ENCODE measurements at places on chromosomes 2 and 18. TPM values are rescaled to one million over a fixed set of nuclear protein-coding genes. Genes with fewer than 3 reads are reported as not detected.

- no peak for DNase-seq
Observed at GRCh38 chr2:63817382-63817781, 24.3 kb upstream of the UGP2 start.

DNA sequence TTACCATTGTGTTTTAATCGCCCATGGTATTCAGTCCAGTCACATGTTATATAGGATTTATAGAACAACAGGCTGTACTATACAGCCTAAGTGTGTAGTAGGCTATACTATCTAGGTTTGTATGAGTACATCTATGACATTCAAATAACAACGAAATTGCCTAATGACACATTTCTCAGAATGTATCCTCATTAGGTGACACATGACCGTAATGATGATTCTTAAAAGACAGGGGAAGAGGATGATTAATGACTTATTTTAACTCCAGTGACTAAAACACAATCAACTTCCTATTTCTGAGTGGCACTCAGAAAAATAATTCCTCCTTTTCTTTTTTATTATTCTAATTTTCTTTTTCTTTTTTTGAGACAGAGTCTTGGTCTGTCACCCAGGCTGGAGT lies 63.0 kb upstream of the ACSL3 start:
- DNase-seq: no peak

DNA sequence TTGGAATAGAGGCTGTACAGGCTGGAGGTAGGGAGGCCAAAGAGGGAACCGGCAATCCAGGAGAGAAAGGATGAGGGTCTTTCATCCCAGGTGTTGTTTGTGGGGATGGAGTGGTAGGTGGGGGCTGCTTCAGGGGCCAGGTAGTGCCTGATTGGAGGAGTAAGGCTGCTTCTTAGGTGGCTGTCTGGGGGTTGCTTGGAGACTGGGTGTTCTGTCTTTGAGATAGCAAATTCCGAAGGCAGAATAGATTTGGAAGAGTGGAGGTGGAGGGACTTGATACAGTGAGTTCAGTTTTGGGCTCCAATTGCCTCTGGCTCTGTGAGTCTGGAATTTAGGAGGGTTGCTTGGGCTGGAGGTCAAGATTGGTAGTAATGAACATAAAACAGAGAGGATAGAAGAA lies 5.9 kb downstream of the ZNF532 start:
- DNase-seq: no peak

DNA sequence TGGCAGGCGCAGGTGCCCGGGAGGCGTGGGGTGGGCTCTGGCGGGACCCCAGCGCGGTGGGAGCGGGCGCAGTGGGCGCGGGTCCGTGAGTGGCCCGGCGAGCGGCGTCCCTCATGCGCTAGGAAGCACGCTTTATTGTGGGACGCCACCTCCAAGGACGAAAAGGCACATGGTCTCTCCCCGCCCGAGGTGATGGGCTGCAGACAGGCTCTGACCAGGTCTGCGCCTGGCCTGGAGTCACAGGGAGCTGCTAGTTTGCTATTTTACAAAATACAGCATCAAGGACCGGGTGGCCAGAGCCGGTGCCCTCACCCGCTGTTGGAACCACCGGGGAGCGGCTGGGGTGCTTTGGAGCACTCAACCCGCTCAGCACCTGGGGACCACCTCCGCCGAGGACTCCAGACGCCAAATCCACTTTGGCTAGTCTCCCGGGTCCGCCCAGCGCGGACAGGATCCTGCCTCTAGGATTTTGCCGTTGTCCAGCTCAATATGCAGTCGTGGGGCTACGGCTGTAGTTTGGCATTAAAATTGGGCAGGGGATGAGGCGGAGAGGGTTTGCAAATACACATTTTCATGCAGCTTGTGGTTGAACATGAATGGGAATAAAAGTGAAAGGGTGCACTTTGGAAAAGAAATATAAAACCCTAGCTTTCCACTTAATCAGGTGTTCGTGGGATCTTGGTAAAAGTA lies 65.4 kb downstream of the LRRFIP1 start:
- peak; percentile 32 for DNase-seq

DNA sequence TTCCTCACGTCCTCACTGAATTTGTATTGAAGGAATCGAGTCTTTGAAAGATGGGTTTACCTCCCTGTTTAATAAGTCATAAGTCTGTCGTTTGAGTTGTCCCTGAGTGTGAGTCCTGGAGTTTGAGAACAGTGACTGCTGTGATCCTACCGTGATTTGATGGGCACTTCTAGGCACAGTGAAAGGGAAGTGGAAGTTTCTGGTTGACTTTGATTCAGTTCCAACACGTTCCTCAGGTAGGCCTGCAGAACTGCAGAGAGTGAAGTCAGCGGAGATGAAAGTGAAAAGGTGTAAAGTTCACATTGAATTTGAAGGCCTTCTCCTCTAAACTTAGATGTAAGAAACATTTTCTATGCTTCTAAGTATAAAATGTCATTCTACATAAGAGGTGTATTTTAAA lies 52.9 kb upstream of the ACKR3 start:
- DNase-seq: no peak

GRCh38 chr2:167678158-167678557 lies 569.2 kb downstream of the STK39 start:
- DNase-seq: no peak

- DNase-seq: no peak
Observed at GRCh38 chr2:168220965-168221819, 26.2 kb downstream of the STK39 start.

DNA sequence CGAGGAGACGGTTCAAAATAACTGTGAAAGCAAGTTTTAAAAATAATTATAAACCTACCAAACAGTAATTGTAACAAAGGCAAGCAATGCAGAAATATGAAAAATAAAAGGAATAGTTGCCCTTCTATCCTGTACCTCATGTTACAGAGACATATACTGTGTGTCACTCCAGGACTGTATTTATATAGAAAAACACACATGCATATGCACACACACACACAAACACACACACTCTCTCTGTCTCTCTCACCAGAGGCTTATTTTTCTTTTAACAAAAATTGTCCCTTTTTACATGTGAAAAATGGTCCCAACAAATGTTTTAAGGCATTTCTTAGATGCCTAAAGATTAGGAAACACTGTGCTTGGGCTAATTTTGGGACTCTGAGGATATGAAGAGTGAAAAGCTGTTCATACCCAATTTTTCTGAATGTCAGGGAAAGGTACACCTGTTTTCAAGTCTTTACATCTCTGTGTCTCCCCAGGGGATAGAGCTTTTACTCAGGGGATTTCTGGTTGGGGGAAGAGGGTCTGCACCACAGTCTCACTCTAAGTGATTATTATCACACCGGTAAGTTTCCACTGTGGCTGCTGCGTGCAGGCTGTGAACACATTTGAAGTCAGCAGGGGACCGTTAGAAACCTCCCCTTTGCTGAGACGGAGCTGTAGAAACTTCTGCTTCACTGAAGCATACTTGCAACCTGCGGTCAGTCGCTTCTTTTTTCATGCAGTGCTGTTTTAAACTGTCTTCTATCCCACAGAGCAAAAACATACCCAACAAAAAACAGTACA lies 51.4 kb upstream of the SPAG16 start:
- peak; percentile 29 for DNase-seq

DNA sequence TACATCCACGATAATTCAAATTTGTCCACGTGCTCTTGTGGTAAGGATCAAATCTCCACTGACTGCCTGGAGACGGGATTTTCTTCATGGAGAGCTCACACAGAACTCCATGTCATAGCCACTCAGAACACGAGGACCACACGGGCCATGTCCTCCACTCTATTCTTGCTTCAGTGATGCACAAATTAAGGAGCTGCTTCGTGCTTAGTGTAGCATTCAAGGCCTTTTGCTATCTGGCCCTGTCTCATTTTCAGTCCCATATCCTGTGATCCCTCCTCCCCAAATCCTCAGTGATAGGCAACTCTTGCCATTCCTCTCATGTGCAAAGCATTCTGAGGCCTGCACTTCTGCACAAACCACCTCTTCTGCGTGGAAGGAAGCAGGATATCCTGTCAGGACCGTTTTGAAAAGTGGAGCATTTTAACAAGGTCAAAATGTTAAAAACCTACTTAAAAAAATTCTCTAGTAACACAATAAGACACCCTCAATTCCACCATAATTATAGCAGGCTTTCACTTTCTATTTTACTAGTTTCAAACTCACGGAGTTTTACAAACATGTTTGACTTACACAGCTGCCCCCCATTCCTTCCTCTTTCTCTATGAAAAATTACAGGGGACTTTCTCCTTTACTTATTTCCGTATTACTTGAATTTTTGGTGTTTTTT lies 35.2 kb downstream of the ST3GAL5 start:
- DNase-seq: peak; percentile 15

GRCh38 chr2:217063238-217063755 lies 203.4 kb upstream of the TNP1 start:
- DNase-seq: no peak

HOXD3 gene
- not detected for total RNA-seq

SRD5A2 gene
- not detected for total RNA-seq

HIBCH gene
- 15.2 TPM for total RNA-seq

KCNS3 gene
- not detected for total RNA-seq
